ENCODE measurements at places on chromosomes 13 and 19. TPM values are rescaled to one million over a fixed set of nuclear protein-coding genes. Genes with fewer than 3 reads are reported as not detected.

The TGFBR3L gene
- total RNA-seq: 7.7 TPM

The FFAR1 gene
- total RNA-seq: not detected

The PNMA8B gene
- not detected for total RNA-seq

The TNNI3 gene
- not detected for total RNA-seq

The SYT3 gene
- total RNA-seq: not detected

The POLR2I gene
- total RNA-seq: 65.3 TPM

The UGGT2 gene
- total RNA-seq: 0.35 TPM

The DOHH gene
- total RNA-seq: 13.3 TPM

The ZSCAN4 gene
- total RNA-seq: not detected

The MBD3L3 gene
- not detected for total RNA-seq

The CD177 gene
- total RNA-seq: not detected

The SMIM17 gene
- total RNA-seq: not detected

The CD33 gene
- 0.96 TPM for total RNA-seq

The CCDC106 gene
- total RNA-seq: 5.9 TPM

The CEACAM7 gene
- total RNA-seq: not detected

The COX7A1 gene
- total RNA-seq: not detected

The PTH2 gene
- total RNA-seq: not detected

The MAMSTR gene
- total RNA-seq: 1.1 TPM

The OR10H4 gene
- not detected for total RNA-seq

The EPSTI1 gene
- total RNA-seq: 150 TPM

The CGB8 gene
- not detected for total RNA-seq

The MISP3 gene
- 1.4 TPM for total RNA-seq

The ZNF562 gene
- 25.9 TPM for total RNA-seq

The TEX26 gene
- not detected for total RNA-seq

The ZNF285 gene
- 1.2 TPM for total RNA-seq

The ERFL gene
- 1.9 TPM for total RNA-seq

The PLK5 gene
- not detected for total RNA-seq

The LIM2 gene
- not detected for total RNA-seq

The HCST gene
- 184 TPM for total RNA-seq

The ZNF471 gene
- total RNA-seq: 0.55 TPM

The TRPC4 gene
- total RNA-seq: not detected

The ITGBL1 gene
- not detected for total RNA-seq

The HIPK4 gene
- not detected for total RNA-seq
